Osteoblast (primary cell): ENCODE measurements at places on chromosomes 7 and 10. TPM values are rescaled to one million over a fixed set of nuclear protein-coding genes. Genes with fewer than 3 reads are reported as not detected.
A peak's percentile ranks its signal among the peaks of the same experiment; 100 is the strongest.

DNA sequence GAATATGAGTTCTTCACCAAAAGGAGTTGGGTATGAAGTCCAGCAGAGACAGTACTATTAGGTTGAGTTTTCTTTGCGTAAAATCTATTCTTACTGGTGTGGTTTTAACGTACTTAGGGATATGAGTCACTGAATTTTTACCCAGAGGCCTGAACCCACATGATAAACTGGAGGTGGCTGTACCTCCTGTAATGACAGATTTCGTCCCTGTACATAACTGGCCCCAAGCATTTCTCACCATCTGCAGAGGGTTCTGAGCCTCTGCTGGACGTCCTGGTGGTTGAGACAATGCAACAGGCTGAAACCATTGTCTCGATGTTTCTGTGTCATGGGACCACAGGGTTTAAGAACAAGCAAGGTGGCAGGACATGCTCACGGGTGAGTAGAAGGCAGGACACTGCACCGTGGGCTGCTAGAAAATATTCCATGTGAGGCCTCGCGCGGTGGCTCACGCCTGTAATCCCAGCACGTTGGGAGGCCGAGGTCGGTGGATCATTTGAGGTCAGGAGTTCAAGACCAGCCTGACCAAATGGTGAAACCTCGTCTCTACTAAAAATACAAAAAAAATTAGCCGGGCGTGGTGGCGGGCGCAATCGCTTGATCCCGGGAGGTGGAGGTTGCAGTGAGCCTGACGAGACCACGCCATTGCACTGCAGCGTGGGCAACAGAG, 233.9 kb downstream of the DNAJB6 start:
- no peaks in the 10 kb centered on the region for H3K36me3 ChIP-seq
- H3K27ac ChIP-seq: no peak overlapping the region
- no peak for DNase-seq

DNA sequence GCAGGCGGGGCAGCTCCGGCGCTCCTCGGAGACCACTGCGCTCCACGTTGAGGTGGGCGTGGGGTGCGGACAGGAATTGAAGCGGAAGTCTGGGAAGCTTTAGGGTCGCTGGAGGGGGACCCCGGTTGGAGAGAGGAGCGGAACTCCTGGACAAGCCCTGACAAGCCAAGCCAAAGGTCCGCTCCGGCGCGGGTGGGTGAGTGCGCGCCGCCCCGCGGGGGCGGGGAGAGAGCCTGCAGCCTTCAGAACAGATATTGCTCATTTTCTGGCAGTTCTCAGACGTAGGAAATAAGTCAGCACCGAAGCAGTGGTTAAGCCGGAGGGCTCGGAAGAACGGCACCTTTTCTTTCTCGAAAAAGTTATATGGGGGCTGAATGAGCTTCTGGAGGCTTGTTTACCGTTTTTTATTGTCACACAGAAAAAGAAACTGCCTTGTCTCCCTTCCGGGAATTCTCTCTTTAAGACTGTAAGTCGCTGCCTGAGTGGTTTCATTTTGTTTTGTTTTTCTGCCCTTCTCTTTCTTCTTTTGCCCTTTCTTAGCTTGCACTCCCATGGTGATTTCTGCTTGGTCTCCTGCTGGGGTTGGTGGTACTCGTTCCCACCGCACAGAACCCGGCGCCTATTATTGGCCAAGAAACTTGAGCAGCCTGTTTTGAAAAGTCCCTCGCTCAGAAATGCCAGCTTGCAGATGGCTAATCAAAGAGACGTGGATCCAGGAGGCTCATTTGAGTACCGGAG, 732 bp downstream of the FAS start:
- H3K4me1 ChIP-seq: peaks cover 38% of the 10 kb centered on the region
- peak overlapping the region; percentile 84 for H3K27ac ChIP-seq
- no peaks in the 10 kb centered on the region for H3K27me3 ChIP-seq
- DNase-seq: peak; percentile 86

- no peaks in the 10 kb centered on the region for H3K36me3 ChIP-seq
- peak overlapping the region; percentile 56 for H3K27ac ChIP-seq
- H3K27me3 ChIP-seq: no peaks in the 10 kb centered on the region
- peak overlapping the region; percentile 85 for H3K4me3 ChIP-seq
- peak; percentile 83 for DNase-seq
- peaks cover 25% of the 10 kb centered on the region for H3K4me1 ChIP-seq
Measured at GRCh38 chr10:95289003-95289920, 1.5 kb downstream of the PDLIM1 start.

- H3K4me1 ChIP-seq: no peaks in the 10 kb centered on the region
- no peak overlapping the region for H3K27ac ChIP-seq
- H3K27me3 ChIP-seq: peaks cover 41% of the 10 kb centered on the region
- H3K4me3 ChIP-seq: no peak overlapping the region
- H3K36me3 ChIP-seq: no peaks in the 10 kb centered on the region
Measured at GRCh38 chr10:49296382-49296781, 2.6 kb upstream of the C10orf71 start.

DNA sequence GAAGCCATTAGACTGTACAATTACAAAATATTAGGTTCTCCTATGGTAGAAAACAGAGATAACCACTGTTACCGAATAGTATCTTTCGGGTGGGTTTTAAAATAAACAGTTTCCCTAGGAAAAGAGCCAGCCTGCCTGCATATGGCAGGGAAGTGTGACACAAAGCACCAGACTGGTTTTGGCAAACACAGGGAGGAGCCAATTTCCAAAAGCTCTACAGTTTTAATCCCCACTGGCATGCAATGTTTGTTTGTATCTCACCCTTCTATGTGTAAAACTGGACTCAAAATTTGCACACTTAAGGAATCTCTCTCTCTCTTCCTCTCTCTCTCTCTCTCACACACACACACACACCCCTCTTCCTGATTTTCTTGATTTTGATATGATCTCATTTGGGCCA, 261.7 kb downstream of the ETV1 start:
- DNase-seq: no peak
- H3K36me3 ChIP-seq: no peaks in the 10 kb centered on the region
- no peak overlapping the region for H3K4me3 ChIP-seq
- no peak overlapping the region for H3K27ac ChIP-seq
- no peaks in the 10 kb centered on the region for H3K27me3 ChIP-seq
- H3K4me1 ChIP-seq: peaks cover 7% of the 10 kb centered on the region

- DNase-seq: no peak
- no peaks in the 10 kb centered on the region for H3K36me3 ChIP-seq
- no peak overlapping the region for H3K27ac ChIP-seq
- no peak overlapping the region for H3K4me3 ChIP-seq
Measured at GRCh38 chr10:125450218-125450617, 232.7 kb downstream of the TEX36 start.

DNA sequence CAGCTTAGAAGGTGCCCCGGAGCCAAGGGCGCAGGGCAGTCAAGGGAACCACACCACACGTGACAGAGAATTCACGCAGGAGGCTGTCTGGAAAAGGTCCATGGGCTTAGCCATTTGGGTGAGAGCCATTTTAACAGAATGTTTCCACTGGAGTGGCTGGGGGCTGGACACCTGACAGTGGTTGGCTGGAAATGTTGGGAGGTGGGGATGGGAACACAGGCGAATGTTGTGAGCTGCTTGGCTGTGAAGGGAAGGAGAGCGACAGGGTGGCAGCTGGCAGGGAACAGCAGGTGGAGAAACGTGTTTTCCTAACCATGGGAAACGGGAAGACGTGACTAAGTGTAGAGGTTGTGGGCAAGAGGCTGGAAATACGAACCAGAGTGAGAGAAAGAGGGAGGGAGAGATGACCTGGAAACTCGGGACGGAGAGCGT, 100.5 kb upstream of the ZNF32 start:
- H3K36me3 ChIP-seq: no peaks in the 10 kb centered on the region
- no peak overlapping the region for H3K27ac ChIP-seq
- no peak overlapping the region for H3K4me3 ChIP-seq
- DNase-seq: no peak

DNA sequence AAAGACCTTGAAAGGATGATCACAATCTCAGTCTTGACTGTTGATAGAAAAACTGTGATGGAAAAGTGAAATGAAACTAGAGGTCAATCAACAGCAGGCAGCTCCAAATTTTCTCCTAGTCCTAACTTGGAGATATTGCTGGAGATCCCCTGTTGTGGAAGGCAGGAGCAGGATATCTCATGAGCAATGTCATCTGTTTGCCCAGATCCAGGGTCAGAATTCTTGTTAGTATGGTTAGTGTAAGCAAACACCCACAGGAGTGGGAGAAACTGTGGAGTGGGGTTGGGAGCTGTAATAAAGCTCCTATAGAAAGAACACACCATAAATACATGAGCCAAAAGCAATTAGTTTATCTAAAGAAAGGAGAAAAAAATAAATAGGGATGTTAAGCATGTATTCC, 169.0 kb downstream of the AKR1D1 start:
- no peaks in the 10 kb centered on the region for H3K36me3 ChIP-seq
- H3K27me3 ChIP-seq: no peaks in the 10 kb centered on the region
- no peak overlapping the region for H3K27ac ChIP-seq
- no peaks in the 10 kb centered on the region for H3K4me1 ChIP-seq

- H3K36me3 ChIP-seq: no peaks in the 10 kb centered on the region
- peak overlapping the region; percentile 46 for H3K4me3 ChIP-seq
- no peaks in the 10 kb centered on the region for H3K27me3 ChIP-seq
- DNase-seq: peak; percentile 61
Measured at GRCh38 chr7:46146454-46147255, 225.6 kb upstream of the IGFBP3 start.

- DNase-seq: peak; percentile 68
- H3K36me3 ChIP-seq: no peaks in the 10 kb centered on the region
- H3K27me3 ChIP-seq: no peaks in the 10 kb centered on the region
- H3K4me1 ChIP-seq: peaks cover 31% of the 10 kb centered on the region
Measured at GRCh38 chr10:22427101-22427500, 81.8 kb downstream of the SPAG6 start.

DNA sequence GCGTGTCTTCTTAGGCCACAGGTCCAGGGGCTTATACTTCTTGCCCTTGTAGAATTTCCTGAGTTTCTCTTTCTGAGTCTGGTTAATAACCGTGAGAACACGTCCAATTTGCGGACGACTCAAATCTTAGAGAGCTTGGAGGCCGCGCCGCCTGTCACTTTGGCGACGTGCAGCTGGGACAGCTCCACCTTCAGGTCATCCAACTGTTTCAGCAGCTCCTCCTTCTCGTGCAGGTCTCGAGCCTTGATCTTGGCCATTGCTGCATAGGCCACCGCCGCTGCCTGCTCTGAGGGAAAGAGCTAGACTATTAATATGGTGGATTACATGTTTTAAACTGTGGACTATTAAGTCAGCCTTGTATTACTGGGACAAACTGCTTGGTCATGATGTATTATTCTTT, 26.9 kb downstream of the EVX1 start:
- H3K27ac ChIP-seq: no peak overlapping the region
- no peak for DNase-seq
- H3K4me3 ChIP-seq: no peak overlapping the region
- H3K36me3 ChIP-seq: no peaks in the 10 kb centered on the region
- H3K27me3 ChIP-seq: no peaks in the 10 kb centered on the region

GRCh38 chr10:14384915-14385314, 54.2 kb upstream of the FRMD4A start:
- H3K4me3 ChIP-seq: no peak overlapping the region
- H3K36me3 ChIP-seq: no peaks in the 10 kb centered on the region
- no peaks in the 10 kb centered on the region for H3K27me3 ChIP-seq

Gene TRIM74
- total RNA-seq: not detected in 2 replicates

Gene CACNA2D1
- total RNA-seq: 113 and 145 TPM in 2 replicates

Gene SPDYE11
- not detected in 2 replicates for total RNA-seq

Gene CALML5
- total RNA-seq: not detected in 2 replicates

Gene UBE2D4
- total RNA-seq: 19.2 and 22.1 TPM in 2 replicates

Gene IRF5
- under 0.01 TPM in 2 replicates for total RNA-seq
